ENCODE measurements at places on chromosomes 2 and 18. TPM values are rescaled to one million over a fixed set of nuclear protein-coding genes. Genes with fewer than 3 reads are reported as not detected.

- H3K4me3 ChIP-seq: no peak overlapping the region
- H3K27ac ChIP-seq: no peak overlapping the region
- no peaks in the 10 kb centered on the region for H3K27me3 ChIP-seq
- H3K36me3 ChIP-seq: no peaks in the 10 kb centered on the region
- no peak for DNase-seq
Measured at GRCh38 chr2:212547716-212548454, 9.3 kb upstream of the ERBB4 start.

- H3K27ac ChIP-seq: no peak overlapping the region
- H3K36me3 ChIP-seq: no peaks in the 10 kb centered on the region
- no peaks in the 10 kb centered on the region for H3K4me1 ChIP-seq
- peaks cover 75% of the 10 kb centered on the region for H3K27me3 ChIP-seq
Measured at GRCh38 chr18:37448946-37449345, 116.7 kb downstream of the CELF4 start.

DNA sequence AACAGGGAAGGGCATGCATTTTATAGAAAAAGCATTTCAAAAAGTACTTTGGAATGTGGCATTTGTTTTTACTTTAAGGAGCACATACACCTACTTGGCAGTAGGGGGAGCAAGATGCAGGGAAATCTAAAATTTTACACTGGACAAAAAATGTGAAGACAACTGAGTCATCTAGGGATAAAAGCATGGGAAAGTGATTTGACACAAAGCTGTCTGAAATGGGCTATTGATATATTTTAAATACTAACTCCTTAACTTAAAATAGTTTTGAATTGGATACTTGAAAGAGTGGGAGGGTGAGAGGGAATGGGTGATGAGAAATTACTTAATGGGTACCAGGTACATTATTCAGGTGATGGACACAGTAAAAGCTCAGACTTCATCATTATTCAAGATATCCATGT lies 15.8 kb downstream of the TMEM200C start:
- H3K4me1 ChIP-seq: no peaks in the 10 kb centered on the region
- H3K27me3 ChIP-seq: peaks cover 67% of the 10 kb centered on the region
- H3K36me3 ChIP-seq: no peaks in the 10 kb centered on the region
- no peak overlapping the region for H3K4me3 ChIP-seq
- no peak for DNase-seq
- no peak overlapping the region for H3K27ac ChIP-seq

- H3K4me1 ChIP-seq: peaks cover 25% of the 10 kb centered on the region
- H3K27me3 ChIP-seq: peaks cover 54% of the 10 kb centered on the region
- H3K27ac ChIP-seq: peak overlapping the region; percentile 96
- peak; percentile 88 for DNase-seq
- no peaks in the 10 kb centered on the region for H3K36me3 ChIP-seq
- H3K4me3 ChIP-seq: peak overlapping the region; percentile 81
Measured at GRCh38 chr2:66432801-66433694, 1.9 kb upstream of the MEIS1 start.

DNA sequence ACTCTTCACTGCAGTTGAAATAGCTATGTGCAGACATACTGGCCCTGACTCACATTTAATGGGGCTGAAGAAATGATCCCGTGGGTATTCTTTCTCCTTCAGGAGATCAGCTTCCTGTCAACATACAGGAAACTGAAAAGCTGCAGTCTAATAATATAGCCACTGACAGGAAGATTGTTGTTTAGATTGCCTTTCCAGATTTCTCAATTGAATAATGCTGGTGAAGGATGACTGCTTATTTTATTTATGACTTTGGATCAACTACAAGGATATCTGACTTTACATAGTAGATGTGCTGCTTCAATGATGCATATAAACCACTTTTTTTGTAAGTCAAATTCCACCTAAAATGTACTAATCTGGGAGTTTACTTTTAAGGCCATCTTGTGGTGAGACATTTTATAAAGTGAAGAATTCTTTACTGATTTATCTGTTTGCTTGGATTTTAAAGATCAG lies 93.4 kb upstream of the MAP4K3 start:
- H3K4me1 ChIP-seq: peaks cover 51% of the 10 kb centered on the region
- DNase-seq: no peak
- peak overlapping the region; percentile 43 for H3K27ac ChIP-seq
- no peaks in the 10 kb centered on the region for H3K27me3 ChIP-seq

DNA sequence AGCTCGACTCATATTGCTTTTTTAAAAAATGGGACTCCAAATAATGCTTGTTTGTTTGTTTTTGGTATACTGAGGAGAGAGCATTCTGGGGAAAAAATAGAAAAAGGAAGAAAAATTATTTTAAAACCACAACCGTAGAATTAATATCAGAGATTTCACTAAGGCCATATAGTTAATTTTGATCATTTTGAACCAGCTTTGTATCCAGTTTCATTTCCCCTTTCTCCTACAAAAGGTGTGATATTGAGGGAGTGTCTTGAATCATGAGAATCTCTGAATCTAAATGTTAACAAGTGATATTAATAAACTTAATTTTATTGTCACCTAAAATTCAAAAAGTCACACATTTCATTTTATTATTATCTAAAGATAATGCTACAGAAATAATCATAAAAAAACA lies 198.5 kb upstream of the GALNT5 start:
- no peaks in the 10 kb centered on the region for H3K4me1 ChIP-seq
- H3K27me3 ChIP-seq: no peaks in the 10 kb centered on the region
- H3K36me3 ChIP-seq: no peaks in the 10 kb centered on the region
- H3K27ac ChIP-seq: no peak overlapping the region
- no peak overlapping the region for H3K4me3 ChIP-seq

GRCh38 chr2:126676221-126677175 lies 20.5 kb downstream of the GYPC start:
- H3K4me3 ChIP-seq: no peak overlapping the region
- no peak for DNase-seq
- no peaks in the 10 kb centered on the region for H3K27me3 ChIP-seq
- peaks cover 20% of the 10 kb centered on the region for H3K36me3 ChIP-seq
- no peak overlapping the region for H3K27ac ChIP-seq

- no peak overlapping the region for H3K27ac ChIP-seq
- no peak for DNase-seq
- no peaks in the 10 kb centered on the region for H3K27me3 ChIP-seq
- no peaks in the 10 kb centered on the region for H3K36me3 ChIP-seq
- peaks cover 52% of the 10 kb centered on the region for H3K4me1 ChIP-seq
Measured at GRCh38 chr2:69217333-69218080, 169.5 kb downstream of the GFPT1 start.

GRCh38 chr18:24491927-24492834 lies 31.7 kb downstream of the HRH4 start:
- no peak overlapping the region for H3K4me3 ChIP-seq
- no peak overlapping the region for H3K27ac ChIP-seq
- no peaks in the 10 kb centered on the region for H3K36me3 ChIP-seq
- no peaks in the 10 kb centered on the region for H3K4me1 ChIP-seq

DNA sequence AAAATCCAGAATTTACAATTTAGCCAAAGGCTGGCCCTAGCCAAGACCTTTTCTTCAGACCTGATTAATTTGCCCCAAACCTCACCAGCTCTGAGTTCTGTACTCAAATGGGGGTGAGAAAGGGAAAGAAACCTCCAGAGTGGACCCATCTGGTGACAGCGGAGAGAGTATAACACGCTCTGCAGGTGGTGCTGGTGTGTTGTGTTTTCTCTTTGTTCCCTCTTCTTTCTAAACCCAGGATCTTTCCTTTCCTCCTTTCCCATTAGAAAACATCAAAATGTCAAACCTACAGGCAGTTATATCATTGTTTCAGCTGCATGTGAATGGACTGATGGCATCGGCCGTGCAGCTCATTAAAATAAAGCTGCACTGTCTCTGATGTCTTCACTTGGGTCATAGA lies 253.2 kb upstream of the SP5 start:
- no peaks in the 10 kb centered on the region for H3K36me3 ChIP-seq
- no peak for DNase-seq
- H3K4me1 ChIP-seq: no peaks in the 10 kb centered on the region
- H3K4me3 ChIP-seq: no peak overlapping the region
- peaks cover 4% of the 10 kb centered on the region for H3K27me3 ChIP-seq

SCG2 gene
- 0.19 TPM for total RNA-seq

LHCGR gene
- 0.16 TPM for total RNA-seq

ABI2 gene
- 63.1 TPM for total RNA-seq

SERPINB12 gene
- not detected for total RNA-seq

SALL3 gene
- 0.36 TPM for total RNA-seq

PHOSPHO2 gene
- 3.2 TPM for total RNA-seq

ASXL3 gene
- 6.7 TPM for total RNA-seq

COLEC11 gene
- 4.9 TPM for total RNA-seq

GAREM2 gene
- 0.93 TPM for total RNA-seq

RPRM gene
- not detected for total RNA-seq
